ENCODE measurements at places on chromosomes 1 and 21. TPM values are rescaled to one million over a fixed set of nuclear protein-coding genes. Genes with fewer than 3 reads are reported as not detected.

The MSH4 gene
- total RNA-seq, result 0.60 TPM

The NR1I3 gene
- not detected for total RNA-seq

The ANGPTL3 gene
- total RNA-seq, result not detected

The NLRP3 gene
- 4.9 TPM for total RNA-seq

GRCh38 chr1:56688522-56689026 is 43.5 kb downstream of the PRKAA2 start:
- DNase-seq, result no peak

DNA sequence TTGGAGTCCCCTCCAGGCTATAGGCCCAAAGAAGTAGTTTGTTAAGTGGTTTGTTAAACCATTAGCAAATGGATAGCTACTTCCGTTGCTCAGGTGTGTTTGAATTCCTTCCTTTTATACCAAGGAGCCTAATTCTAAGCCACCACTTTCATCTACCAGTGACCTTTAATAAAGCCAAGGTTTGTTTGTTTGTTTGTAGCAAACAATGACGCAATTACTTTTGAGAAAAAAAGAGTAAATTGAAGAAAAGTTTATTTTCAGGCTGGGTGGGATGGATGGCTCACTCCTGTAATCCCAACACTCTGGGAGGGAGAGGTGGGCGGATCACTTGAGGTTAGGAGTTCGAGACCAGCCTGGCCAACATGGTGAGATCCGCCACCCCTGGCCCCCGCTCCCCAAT is 30.8 kb upstream of the RD3 start:
- no peak for DNase-seq

DNA sequence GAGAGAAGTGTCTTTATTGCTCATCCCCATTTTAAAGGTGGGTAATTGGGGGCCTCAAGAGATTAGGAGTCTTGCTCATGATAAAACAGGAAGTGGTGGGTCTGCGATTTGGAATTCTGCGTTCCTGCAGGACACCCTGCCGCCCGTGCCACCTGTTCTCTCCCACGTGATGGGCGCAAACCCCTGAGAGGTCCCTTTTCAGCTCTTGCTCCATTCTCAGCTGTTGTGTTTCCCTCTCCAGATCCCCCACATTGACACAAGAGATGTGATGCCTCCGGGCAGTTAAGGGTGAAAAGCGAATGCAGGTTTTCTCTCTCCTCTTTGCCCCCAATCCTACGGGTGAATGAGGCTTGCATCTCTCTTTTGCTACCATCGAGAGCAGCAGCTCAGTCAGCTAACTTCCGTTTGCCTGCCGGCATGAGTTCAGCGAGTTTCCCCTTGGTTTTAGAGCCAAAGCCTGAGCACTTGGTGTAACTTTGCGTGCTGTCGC is 57.5 kb downstream of the KIF26B start:
- no peak for DNase-seq

The C1orf185 gene
- total RNA-seq, result not detected

All from tibial nerve (tissue), 4 donors.